Neural crest cell (in vitro differentiated cells): ENCODE measurements at places on chromosomes 4 and X.

GRCh38 chr4:75849461-75849860 lies 52.8 kb downstream of the PPEF2 start:
- no peak overlapping the region for H3K4me3 ChIP-seq
- no peak for DNase-seq
- no peak overlapping the region for H3K27ac ChIP-seq

- no peak overlapping the region for H3K4me3 ChIP-seq
- no peaks in the 10 kb centered on the region for H3K4me1 ChIP-seq
- no peak for DNase-seq
- no peaks in the 10 kb centered on the region for H3K36me3 ChIP-seq
- no peaks in the 10 kb centered on the region for H3K27me3 ChIP-seq
- no peak overlapping the region for H3K27ac ChIP-seq
Measured at GRCh38 chrX:42943051-42943974, 165.3 kb upstream of the PPP1R2C start.

DNA sequence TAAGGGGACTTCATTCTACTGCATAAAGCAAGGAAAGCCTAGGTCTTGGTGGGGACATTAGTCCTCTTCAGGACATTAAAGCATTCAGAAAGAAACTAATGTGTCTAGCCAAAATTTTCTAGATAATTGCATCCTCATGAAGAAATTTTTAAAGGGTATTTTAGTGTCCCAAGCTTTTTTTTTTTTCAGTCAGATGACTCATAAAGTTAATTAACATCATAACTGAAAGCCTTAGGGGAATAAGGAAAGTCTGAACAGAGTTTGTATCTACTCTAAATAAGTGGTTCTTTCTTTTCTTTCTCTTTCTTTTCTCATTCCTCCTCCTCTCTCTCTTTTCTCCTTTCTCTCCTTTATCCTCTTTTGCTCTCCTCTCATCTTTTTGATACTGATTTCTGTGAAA lies 202.4 kb downstream of the ADAMTS3 start:
- H3K36me3 ChIP-seq: no peaks in the 10 kb centered on the region
- DNase-seq: no peak
- H3K27ac ChIP-seq: no peak overlapping the region
- H3K4me1 ChIP-seq: peaks cover 10% of the 10 kb centered on the region
- H3K4me3 ChIP-seq: no peak overlapping the region

DNA sequence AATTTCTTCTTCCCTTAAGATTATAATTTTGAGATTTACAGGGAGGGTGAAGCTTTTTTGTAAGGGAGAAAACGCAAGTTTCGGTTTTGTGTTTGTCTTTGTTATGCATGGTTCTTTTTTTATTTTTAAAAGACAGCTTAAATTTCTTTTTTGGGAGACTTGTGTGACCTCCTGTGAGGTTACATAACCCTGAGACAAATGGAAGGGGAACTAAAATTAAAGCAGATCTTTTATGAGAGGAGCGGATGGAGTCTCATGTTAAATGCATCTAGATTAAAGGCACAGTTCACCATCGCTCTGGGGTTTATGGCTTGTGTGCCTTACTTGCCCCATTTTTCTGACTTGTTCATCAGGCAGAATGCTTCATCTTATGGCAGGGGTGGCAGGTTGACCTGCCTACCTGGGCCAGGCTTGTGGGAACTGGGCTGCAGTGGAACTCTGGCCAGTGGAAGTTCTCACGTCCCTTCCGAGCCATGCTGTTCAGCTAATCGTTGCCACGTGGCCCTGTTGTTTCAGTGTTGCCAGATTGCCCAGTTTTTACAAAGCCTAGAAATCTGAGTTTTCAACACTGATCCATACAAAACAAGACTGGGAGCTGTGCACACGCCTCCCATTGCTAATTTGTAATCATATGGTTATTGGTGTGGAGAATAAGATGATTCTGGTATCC lies 291.8 kb downstream of the ARHGAP10 start:
- H3K4me1 ChIP-seq: peaks cover 13% of the 10 kb centered on the region
- no peak overlapping the region for H3K27ac ChIP-seq
- H3K27me3 ChIP-seq: no peaks in the 10 kb centered on the region
- H3K36me3 ChIP-seq: peaks cover 6% of the 10 kb centered on the region

GRCh38 chrX:10288373-10288975 lies 131.7 kb downstream of the CLCN4 start:
- no peaks in the 10 kb centered on the region for H3K36me3 ChIP-seq
- no peak for DNase-seq
- no peaks in the 10 kb centered on the region for H3K27me3 ChIP-seq
- no peak overlapping the region for H3K4me3 ChIP-seq

GRCh38 chrX:150696866-150697265 lies 3.7 kb downstream of the MTMR1 start:
- peaks cover 10% of the 10 kb centered on the region for H3K4me1 ChIP-seq
- H3K27ac ChIP-seq: no peak overlapping the region
- H3K27me3 ChIP-seq: no peaks in the 10 kb centered on the region
- DNase-seq: no peak

GRCh38 chr4:118762155-118762554 lies 73.8 kb downstream of the SEC24D start:
- no peak overlapping the region for H3K4me3 ChIP-seq
- H3K36me3 ChIP-seq: no peaks in the 10 kb centered on the region
- H3K27me3 ChIP-seq: no peaks in the 10 kb centered on the region
- H3K4me1 ChIP-seq: no peaks in the 10 kb centered on the region
- no peak for DNase-seq

DNA sequence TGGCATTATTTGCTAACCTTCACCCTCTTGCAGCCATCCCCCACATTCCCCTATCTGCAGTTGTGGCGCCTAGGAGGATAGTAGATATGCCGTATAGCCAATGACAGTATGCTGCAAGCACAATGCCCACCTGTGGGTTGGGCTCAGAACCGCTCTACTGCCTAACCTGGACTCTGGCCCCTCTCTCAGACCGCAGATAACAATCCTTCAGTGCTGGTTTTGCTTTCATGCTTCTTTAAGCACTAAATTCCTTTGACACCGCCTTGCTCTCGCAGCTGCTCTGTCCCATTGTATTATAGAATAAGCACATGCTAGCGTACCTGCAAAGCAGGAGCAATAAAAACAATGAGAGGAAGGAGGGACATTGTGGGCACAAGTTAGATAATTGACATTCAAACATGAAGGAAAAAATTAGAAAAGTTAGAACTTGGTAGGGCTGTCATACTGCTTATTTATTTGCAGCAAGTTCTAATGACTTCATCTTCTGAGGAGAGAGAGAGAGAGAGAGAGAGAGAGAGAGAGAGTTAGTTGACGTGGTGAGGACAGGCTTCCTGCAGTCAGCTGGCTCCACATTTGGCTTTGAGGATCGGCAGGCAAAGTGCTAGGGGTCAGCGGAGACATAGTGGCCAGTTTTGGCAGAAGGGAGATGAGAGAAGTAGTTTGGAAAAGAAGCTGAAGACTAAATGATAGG lies 55.8 kb downstream of the WWC2 start:
- H3K27ac ChIP-seq: no peak overlapping the region
- H3K4me1 ChIP-seq: peaks cover 10% of the 10 kb centered on the region
- no peaks in the 10 kb centered on the region for H3K36me3 ChIP-seq
- no peak for DNase-seq
- H3K27me3 ChIP-seq: no peaks in the 10 kb centered on the region
